ENCODE measurements at places on chromosomes 12 and 14.

DNA sequence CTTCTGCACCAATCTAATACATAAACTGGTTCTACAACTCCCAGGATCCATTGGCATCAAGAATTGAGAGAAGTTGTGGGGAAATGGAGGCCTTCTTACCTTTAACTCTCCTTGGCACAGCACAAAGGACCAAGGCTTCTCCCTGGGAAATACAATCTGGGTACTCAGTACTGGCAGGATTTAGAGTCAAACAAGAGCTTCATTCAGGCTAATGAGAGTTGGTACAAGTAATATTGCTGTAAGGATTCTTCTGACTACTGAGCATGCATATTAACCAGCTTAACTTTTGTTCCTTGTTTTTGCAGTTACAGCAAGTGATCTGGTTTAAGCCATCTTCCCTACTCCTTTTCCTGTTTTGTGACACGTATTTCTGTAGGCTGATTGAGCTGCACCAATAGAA, 76.2 kb upstream of the FERMT2 start:
- no peak for DNase-seq

GRCh38 chr12:94689002-94689645, 38.8 kb upstream of the TMCC3 start:
- no peak for DNase-seq

GRCh38 chr14:30737916-30738315, 115.8 kb downstream of the SCFD1 start:
- no peak for DNase-seq

- no peak for DNase-seq
Measured at GRCh38 chr12:76990716-76991115, 74.7 kb downstream of the E2F7 start.

DNA sequence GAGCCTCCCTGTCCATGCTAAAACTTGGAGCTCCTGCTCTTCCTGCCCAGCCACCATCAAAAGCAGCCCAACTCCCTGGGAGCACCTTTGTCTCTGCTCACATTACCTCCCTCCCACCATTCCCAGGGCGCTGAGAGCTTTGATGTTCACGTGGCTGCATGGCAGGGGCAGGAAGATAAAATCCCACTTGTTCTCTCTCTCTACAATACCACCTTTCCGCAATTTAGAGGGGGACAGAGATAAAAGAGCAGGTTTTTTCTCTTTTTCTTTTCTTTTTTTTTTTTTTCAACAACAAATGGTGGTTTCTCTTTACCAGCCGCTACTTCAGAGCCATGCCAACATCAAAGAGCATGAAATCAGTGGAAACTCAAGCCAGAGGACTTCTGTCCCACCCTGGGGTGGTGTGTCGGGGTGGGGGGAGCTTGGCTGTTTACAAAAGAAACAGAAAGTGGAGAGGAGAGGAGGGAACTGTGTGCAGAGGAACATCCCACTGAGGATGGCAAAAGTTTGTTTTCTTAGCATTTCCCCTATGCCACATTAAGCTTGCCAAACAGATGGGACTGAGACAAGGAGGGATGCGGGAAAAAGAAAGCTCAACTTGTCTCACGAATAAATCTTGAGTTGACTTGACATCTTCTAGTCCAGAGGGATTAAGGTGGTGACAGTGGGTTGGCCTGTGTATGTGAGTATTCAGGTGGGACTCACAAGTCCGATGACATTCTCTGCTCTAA, 103.7 kb upstream of the NUDT4 start:
- DNase-seq, result no peak

GRCh38 chr14:26626256-26626655, 28.4 kb upstream of the NOVA1 start:
- DNase-seq, result no peak

DNA sequence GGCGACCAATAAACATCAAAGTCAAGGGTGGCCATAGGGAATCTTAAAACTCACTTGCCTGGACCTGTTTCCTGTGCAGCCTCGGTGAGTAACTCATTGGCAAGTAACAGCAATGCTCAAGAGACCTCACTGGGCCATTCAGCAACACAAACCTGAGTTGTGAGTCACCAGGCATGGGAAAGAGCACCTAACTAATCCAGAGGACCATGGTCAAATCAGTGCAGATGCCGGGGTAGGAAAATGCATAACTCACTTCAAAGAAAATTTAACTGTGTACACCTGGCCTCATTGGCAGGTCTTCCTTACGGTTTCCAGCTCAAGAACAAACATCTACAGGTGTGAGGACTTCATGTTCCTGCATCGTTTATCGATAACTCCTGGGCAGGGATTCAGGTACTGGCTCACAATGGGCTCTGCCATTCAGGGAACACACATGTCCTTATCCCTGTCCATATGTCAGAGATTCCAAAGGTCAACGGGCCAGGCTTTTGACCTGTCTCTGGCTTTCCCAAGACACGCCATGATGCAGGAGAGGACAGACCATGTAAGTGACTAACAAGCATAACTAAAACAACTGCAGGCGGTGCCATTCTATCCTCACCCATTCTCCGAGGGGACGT, 211.8 kb downstream of the ANO2 start:
- DNase-seq, result no peak

DNA sequence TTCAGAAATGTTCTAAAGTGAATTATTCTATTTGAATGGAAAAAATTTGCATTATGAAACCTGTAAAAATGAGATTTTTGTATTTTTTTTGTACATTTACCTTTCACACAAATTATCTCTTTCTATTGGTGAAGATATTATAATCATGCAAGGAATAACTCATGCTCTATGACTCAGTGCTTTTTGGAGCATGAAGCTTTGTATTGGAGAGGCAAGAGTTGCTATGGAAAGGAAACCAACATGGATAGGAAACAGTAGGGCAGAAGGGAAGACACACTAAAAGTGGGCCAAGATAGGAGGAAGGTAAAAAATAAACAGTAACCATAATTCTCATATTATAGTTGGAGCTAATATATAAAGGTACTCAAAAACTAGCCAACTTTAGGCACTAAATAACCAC, 79.0 kb downstream of the PLCZ1 start:
- no peak for DNase-seq

- no peak for DNase-seq
Measured at GRCh38 chr12:101235686-101236085, 25.6 kb upstream of the SLC5A8 start.

DNA sequence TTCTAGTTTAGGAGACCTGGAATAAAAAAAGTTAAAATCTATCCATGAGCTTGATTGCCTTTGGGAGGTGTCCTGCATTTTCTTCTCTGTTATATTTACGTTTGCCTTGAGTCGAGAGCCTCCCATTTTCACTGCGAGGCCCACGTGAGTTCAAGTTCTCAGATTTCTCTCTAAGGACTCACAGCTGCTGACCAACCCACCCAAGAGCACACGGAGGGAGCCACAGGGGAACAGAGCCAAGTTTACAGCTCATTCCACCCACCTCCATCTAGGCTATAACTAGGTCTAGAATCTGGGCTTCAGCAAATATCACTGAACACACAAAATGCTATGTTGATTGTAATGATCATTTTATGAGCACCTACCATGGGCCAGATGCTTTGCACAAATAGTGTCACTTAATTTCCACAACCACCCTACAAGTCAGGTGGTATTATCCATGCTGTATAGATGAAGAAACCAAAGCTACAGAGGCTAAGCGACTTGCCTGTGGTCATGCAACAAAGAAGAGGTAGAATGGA, 16.7 kb downstream of the ALDH1L2 start:
- no peak for DNase-seq

DNA sequence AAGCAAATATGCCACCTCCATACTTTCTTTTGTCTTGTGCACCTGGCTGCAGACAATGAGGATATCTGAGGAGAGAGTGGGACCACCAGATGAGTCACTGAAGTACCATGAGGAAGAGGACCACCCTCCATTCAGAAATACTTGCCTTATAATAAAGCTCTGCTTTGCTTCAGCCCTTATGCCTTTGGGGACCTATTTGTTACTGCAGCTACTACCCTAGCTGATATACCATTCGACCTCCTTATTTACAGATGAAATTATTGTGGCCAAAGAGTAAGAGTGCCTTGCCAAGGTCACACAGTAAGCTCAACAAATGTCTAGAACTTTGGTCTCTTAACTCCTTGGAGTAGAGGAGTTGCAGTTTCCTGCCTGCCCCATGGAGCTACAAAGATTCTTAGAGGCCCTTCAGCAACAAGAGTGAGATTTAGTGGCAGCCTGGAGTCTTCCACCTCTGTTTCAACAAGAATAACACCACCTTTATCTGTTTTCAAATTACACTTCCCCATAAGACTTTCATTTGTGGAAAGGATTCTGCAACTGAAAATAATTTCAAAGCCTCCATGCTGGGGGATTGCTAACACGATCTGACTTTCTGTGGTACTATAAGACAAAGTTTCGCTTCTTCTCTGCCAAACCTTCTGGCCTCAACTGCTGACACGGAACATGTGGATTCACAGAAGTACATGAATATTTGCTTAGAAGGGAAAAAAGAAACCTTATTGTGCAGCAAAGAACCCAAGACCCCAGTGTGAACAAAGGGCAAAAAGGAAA, 3.6 kb downstream of the CMKLR1 start:
- DNase-seq, result no peak

- no peak for DNase-seq
Measured at GRCh38 chr12:46177025-46177424, 91.8 kb downstream of the SLC38A1 start.

GRCh38 chr12:113997365-113997764, 31.2 kb upstream of the RBM19 start:
- DNase-seq, result no peak

GRCh38 chr14:102774391-102775153, 2.7 kb upstream of the TRAF3 start:
- no peak for DNase-seq

GRCh38 chr12:1234073-1234472, 243.1 kb downstream of the ERC1 start:
- no peak for DNase-seq

DNA sequence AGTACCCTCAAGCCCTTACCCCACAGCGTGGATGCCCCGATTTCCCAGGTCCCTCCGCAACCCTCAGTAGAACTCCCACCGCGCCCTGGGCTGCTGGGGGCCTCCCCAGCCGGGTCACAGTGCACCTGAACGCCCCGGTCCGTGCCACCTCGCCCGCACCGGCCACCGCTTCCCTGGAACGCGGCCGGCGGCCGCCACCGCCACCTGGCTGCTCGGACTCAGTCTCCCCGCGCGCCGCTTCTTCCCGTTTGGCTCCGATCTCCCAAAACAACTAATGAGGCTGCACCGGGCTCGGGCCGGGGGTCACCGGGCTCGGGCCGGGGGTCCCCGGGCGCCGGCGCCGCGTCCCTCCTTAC, 1.0 kb downstream of the ITPK1 start:
- no peak for DNase-seq

GRCh38 chr12:44603701-44604100, 272.4 kb downstream of the NELL2 start:
- no peak for DNase-seq

DNA sequence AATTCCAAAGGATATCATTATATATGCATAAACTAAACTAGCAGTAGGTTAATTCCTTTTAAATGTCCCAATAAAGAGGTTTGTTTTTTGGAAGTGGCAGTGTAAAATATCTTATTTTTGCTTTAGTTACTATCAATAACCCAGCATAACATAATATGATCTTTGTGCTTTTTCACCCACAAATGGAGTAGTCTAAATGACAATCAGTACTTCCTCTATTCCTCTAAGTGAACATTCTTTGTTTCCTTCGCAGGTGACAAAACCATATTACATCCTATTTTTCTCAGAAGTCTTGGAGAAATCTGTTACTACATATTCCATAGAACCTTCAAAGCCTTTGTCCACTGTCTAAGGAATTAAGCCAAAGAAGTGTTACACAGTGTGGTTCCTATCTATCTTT, 62.5 kb downstream of the MED13L start:
- no peak for DNase-seq

DNA sequence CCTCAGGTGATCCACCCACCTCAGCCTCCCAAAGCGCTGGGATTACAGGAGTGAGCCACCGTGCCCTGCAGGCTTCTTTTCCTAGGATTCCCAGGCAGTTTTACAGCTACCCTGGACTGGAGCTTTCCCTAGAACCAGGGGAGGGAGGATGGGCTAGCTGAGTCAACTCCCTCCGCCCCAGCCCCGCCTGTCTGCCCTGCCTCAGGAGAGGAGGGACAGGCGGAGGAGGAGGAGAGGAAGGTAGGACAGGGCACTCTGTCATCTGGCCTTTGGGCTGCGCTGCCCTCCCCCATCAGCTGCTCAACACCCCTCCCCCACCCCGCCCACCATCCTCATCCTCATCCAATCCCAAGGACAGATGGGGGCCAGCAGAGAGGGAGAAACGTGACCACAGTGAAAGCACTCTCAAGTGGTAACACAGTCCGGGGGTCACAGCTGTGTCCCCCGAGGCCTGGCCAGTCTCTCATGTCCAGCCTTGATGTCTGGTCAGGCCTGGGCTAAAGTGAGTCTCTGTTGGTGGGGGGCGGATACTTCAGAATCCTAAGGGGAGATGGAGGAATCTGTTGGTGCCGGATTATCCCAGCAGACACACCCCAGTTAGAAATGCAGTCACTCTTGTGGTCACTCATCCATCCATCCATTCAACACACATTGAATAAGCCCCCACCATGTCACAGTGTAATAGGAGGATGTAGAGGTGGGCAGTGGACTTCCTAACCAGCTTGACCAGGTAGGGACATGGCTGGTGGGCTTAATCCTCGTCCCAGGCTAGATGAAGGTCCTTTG, 12.3 kb downstream of the FIGNL2 start:
- no peak for DNase-seq

DNA sequence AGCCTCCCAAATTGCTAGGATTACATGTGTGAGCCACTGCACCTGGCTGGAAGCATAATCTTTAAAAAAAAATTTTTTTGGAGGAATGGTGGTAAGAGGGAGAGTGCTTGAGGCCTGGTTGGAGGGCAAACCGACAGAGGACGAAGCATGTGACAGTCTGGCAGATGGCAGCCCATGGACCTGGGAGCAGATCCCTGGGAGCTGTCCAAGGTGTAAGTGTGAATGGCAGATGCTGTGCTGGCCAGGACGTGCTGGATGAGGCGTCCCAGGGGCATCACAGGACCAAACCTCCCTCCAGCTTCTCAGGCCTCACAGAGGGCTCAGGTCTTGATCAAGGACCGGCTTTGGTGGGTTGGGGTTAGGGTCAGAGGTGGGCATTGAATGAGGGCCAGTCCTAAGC, 128.4 kb upstream of the NCOR2 start:
- no peak for DNase-seq

GRCh38 chr12:14665354-14666348, 30.7 kb downstream of the GUCY2C start:
- no peak for DNase-seq

- no peak for DNase-seq
Measured at GRCh38 chr14:20429801-20430669, 5.9 kb downstream of the KLHL33 start.

GRCh38 chr12:71548893-71549292, 109.3 kb downstream of the LGR5 start:
- no peak for DNase-seq

GRCh38 chr12:98856897-98857540, 211.9 kb downstream of the APAF1 start:
- no peak for DNase-seq

- DNase-seq, result no peak
Measured at GRCh38 chr14:103867020-103867419, 19.6 kb upstream of the PPP1R13B start.

GRCh38 chr12:115213538-115214016, 529.6 kb upstream of the TBX3 start:
- DNase-seq, result no peak

Data from AG09319 (cell line).